Psoas muscle (tissue), 8 donors: ENCODE measurements at places on chromosomes 3 and 15. TPM values are rescaled to one million over a fixed set of nuclear protein-coding genes. Genes with fewer than 3 reads are reported as not detected.

Gene USP4
- total RNA-seq: 29.1 TPM

Gene ALDH1A2
- 2.7 TPM for total RNA-seq

Gene UBL7
- 61.3 TPM for total RNA-seq

Gene PRKCI
- total RNA-seq: 15.0 TPM

Gene ARHGAP31
- total RNA-seq: 7.7 TPM

Gene C3orf49
- total RNA-seq: not detected

Gene CCDC71
- total RNA-seq: 12.6 TPM

Gene DCLK3
- total RNA-seq: 0.67 TPM

Gene SPINK8
- not detected for total RNA-seq

Gene CLDN1
- 0.39 TPM for total RNA-seq

Gene MME
- 40.1 TPM for total RNA-seq

Gene XYLB
- 1.3 TPM for total RNA-seq

GRCh38 chr3:47113669-47114365, 50.1 kb downstream of the SETD2 start:
- no peak for DNase-seq

GRCh38 chr3:185081521-185081920, 71.3 kb downstream of the C3orf70 start:
- DNase-seq: no peak

DNA sequence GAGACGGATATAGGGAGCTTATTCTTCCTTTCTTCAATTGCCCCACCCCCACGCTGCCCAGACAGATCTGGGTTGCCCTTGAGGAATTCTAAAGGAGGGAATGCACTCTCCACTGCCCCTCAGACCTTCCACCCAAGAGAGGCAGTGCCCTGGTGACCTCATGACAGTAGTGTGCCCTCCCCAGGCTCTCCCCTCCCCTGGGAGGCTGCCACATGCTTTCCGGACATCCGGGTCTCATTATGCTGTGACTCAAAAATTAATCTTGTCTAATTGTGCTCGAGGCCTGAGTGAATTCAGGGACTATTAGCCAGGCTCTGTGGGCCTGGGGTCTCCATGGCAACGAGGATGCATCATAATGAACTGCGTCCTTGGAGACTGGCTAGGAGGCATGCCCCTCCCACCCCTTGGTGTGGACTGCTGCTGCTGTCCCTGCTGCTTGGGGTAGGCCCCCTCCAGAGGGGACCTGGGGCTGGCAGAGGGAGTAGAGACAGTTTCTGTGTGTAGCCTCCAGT, 20.8 kb downstream of the CORO2B start:
- no peak for DNase-seq

DNA sequence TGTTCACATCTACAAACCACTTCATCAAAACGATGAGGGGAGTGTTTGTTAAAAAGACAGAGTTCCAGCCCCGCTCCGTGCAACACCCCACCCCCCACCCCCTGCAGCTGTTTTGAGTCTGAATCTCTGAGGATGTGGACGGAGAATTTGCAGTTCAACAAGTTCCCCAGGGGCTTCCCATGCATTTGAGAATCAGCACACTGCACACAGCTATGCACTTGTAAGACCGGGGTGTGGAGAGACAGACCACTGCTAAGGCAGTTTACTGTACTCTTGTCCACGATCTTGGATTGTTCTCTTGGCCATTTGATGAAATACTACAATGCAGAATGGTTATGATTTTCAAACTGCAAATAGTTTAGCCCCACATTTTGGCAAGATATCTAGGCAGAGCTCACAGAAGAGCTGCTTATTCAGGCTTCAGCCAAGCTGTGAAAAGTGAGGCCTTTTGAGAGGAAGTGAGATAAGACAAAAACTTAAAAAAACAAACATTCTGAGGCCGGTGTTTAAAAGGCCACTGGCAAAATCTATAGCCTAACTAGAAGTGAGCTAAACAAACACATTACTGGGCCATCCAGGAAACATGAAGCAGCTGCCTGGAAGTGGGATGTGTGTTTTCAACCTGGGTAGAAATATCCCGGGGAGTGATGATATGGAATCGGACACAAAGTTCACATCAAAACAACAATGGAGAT, 308.2 kb upstream of the ADAMTS9 start:
- DNase-seq: no peak

- no peak for DNase-seq
Observed at GRCh38 chr3:153290268-153291015, 128.4 kb downstream of the RAP2B start.

DNA sequence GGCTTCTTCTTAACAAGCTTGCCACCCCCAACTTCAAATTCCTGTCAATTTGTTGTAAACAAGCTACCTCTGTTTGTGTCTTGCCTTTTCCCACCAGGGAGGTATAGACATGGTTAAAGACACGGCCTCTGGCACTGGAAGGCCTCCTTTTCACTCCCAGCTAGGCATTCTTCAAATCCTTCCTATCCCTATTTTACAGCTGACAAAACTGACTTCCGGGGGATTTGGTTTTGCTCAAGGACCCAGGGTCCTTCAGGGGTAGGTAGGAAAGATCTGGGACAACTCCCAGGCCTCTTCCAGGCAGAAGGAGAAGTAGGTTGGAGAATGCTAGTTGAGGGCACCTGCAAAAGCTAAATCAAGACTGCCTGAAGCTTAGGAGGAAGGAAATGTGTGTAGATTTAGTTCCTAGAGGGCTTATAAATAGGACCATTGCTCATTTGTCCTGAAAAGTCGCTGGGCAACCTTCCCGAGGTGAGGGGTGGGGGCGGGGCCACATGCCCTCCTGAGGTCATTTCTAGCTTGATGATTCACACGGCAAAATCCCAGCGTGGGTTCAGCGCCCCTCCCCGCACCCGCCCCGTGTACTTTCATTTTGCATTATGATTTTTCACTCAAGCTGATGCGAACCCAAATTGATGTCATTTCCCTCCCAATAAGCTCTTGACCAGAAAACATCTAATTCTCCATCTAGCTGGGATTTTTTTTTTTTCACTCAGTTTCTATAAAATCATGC, 365.5 kb downstream of the SHQ1 start:
- DNase-seq: peak; percentile 78

GRCh38 chr15:63551400-63551799, 45.8 kb upstream of the FBXL22 start:
- DNase-seq: no peak

DNA sequence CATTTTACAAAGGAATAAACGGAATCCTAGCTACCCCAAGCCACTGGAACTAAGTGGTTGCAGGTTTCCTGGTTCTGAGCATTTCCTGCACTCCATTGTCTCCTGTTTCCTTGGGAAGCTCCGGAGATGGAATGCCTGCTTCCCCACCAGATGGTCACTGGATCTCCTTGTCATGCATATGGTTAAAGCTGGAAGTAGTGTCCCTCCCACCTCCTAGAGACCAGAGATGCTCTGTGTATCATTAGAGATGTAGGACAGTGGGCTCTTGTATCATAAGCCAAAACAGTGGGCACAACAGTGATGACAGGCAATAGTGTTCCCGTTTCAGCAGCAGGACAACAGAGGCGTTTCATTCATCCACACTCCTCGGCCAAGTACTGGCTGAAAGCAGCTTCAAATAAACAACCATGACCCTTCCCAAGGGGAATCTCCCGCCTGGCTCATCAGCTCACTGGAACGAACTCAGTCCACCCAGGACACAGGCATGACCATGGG, 136.2 kb upstream of the EIF1B start:
- DNase-seq: no peak

DNA sequence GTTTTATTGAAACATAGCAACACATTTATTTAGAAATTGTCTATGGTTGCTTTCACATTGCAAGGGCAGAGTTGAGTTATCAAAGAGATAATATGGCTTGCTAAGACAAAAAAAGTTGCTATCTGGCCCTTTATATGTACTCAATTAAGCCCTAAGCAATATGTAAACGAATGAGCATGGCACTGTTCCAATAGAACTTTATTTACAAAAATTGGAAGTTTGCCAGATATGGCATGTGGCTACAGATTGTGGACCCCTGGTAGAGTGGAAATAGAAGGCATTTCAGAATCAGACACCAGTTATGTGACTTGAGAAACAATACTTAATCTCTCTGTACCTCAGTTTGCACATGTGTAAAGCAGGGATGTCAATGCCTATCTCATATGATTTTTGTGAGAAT, 515.6 kb upstream of the SGO1 start:
- DNase-seq: no peak

DNA sequence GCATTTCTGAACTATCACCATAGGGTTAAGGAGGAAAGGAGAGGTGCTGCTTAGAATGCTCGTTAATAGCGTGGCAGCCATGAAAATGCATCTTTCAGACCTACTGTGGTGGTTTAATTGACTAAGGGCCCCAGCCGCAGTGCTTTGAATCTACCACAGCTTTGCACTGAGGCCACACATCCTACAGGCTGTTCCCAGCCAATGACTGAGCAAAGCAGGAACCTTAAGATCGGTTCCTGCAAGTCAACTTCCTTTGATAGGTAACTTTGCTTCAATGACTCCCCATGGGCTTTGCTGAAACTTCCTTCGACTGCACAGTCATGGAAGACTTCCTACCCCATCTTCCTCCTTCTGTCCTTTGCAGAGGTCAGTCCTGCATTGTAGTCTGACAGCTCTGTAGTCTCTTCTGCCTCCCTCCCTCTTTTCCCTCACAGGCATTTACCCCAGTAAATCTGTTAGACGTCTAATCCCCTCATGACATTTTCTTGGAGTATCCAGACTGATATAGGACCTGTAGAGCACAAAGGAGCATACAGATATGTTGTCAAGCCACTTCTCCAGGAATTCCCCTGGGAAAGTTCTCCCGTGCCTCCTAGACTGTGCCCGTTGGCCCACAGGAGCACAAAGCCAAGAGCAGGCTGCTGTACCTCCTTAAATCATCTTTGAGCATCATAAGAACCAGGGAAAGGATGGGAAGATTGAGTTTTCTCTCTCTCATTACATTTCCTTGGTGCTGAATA, 2.6 kb upstream of the BCL2A1 start:
- DNase-seq: no peak

DNA sequence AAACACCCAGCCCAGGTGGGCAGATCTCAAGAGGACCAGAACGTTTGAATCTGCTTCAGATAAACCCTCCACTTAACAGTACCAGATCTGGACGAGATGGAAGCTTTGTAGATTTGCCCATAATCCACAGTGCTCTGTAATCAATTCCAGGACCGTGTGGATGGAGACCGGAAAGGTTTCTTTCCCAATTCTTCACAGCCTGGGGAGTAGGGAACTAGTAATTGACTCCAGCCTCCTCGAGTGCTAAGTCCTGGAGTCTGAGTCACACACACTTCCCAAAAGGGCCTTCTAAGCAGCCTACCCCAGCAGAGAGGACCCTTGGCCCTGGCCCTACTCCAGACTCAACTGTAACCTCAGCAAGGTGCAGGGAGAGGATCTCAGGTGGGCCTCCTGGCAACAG, 56.2 kb upstream of the TSEN2 start:
- no peak for DNase-seq

- no peak for DNase-seq
Observed at GRCh38 chr15:64969401-64969800, 20.3 kb downstream of the SPG21 start.

DNA sequence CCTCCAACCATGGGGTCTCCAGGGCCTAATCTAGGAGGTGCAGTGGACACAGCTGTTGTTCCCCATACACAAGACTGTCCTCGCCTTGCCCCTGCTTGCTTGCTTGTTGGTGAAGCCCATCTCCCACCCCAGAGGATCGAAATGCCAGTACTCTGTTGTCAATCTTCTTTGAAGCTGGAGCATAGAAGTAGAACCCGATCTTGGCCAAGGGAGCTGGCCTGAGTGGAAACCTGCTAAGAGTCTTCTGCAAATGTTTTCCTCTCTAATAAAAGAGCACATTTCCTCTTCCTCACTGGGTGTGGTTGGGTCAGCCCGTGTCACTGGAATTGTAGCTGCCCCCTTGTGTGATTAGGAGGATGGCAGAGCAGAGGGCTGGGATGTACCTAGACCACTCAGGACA, 85.4 kb downstream of the HES1 start:
- DNase-seq: no peak

DNA sequence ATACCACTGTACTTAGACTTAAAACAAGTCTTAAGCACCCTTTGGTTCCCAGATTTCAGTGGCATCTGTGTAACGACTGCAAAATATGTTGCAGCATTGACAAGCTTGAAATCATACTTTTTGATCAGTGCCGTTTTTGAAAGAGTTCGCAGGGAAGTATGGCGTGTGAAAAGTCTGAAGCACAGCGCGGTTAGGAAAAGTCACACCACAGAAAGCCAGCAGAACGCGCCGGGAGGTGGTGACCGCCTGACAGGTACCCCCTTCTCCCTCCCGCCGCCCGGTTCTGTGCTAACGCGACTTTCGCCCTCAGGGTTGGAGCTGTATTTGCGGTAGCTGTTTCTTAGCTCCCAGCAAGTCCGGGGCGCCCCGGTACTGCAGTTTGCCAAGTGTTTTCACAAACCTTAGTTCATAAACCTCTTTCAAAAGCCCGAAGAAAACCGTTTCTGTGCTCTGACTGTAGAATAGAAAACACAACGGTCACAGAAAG, 481 bp upstream of the CRYBG3 start:
- DNase-seq: peak; percentile 65

DNA sequence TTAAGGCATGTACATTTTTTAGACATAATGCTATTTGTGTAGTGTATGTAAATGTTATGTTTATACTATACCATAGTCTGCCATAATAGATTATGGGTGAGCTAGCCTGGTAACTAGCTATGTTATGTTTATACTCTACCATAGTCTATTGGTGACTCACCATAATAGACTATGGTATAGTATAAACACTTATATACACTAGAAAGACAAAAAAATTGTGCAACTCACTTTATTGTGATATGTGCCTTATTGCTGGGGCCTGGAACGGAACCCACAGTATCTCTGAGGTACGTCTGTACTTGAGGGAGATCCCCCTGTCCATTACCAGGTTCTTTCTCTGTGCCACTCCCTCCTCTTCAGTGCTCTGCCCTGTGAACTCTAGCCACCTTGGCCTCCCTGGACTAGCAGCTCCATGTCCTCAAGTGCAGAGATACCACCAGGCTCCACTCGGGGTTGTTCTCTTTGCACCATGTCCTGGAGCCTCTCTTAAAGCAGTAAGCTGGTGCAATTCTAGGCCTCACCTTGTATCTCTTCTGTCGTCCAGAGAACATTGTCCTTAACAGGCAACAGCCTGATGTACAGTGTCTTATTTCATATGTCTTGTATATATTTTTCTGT, 60.8 kb upstream of the PXYLP1 start:
- DNase-seq: no peak

DNA sequence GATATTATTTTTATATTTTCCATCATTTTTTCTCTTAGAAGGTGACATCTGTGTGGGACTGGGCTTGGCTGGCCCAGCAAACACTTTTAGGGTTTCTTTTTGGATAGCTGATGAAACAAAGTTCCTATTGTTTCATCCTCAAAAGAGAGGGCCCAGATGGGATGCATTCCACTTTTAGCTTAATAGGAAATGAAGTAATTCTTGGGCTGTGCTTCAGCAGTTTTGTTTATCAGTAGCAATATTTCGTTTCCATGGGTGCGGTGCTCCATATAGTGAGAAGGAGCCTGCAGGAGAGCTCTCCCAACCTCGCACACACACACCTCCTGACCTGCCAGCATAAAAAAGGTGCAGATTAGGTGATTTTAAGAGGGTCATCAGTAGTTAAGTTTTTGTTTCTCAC, 147.5 kb downstream of the AKAP13 start:
- no peak for DNase-seq

- DNase-seq: no peak
Observed at GRCh38 chr3:194014756-194015155, 121.2 kb upstream of the HES1 start.

- DNase-seq: no peak
Observed at GRCh38 chr15:94532226-94532625, 300.9 kb downstream of the MCTP2 start.
